ENCODE measurements at places on chromosomes 11 and 22.
A peak's percentile ranks its signal among the peaks of the same experiment; 100 is the strongest.

GRCh38 chr11:131924001-131924400 is 553.6 kb downstream of the NTM start:
- no peak for DNase-seq

GRCh38 chr11:72425053-72425980 is 9.0 kb downstream of the CLPB start:
- no peak for DNase-seq

DNA sequence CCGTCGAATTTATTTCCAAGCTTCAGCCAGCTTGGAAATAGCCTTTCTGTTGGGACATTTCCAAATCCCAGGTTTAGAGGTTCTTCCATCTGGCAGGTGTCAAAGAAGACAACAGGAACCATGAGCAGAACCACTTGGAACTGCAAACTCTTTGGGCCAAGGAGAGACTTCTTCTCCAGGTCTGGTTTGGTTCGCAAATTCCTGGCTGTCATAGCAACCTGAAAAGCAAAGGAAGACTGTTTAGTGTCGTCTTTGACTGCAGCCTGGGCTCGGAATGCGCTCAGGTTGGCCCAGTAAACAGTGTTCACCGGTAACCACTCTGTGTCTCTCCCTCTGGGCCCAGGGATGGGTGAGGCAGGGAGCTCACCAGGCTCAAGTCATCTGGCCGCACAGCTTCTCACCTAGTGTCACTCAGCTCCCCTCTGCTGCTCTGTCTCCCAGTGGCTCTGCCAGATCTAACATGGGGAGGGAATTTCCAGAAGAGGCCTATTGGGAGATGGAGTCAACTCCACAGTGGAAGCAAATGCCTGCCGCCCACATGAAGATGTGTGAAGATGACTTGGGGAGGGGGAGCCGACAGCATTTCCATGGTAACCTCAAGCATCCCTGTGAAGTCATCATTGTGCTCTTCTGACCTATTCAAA is 11.9 kb upstream of the CLMP start:
- DNase-seq: no peak

- DNase-seq: no peak
Measured at GRCh38 chr11:84836371-84836770, 790.8 kb downstream of the DLG2 start.

GRCh38 chr11:9711454-9712307 is 47.8 kb downstream of the SWAP70 start:
- DNase-seq: no peak

DNA sequence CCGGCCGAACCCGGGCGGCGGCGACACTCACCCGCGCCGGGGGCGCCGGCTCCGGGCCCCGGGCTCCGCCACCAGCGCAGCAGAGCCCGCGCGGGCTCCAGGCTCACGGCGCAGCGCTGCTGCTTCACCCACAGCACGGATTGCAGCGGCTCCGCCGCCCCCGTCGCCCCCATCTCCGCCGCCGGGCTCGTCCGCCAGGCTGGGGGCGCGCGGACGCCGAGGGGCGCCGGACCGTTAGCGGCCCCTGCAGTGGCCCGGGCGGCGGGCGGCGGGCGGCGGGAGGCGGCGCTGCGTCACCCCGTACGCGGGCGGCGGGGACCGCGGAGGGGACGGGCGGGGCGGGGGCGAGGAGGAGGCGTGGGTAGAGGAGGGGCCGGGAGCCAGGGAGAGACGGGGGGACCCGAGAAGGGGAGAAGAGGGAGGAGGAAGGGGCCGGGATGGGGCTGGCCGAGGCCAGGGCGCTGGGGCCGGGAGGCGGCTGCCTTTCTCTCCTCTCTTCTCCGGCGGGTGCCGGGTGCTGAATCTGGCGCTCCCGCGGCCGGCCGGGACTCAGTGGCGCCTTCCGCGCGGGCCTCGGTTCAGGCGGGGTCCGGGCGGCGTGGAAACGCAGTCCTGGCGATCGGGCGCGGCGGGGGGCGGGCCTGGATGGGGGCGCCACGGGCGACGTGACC is at the start of gene CERK:
Gene CERK (minus strand): TSS at position 277 of the 671 bp plus-strand sequence. CDS start 104 bp downstream, at position 173.
- DNase-seq: peak; percentile 66

GRCh38 chr22:30196141-30196879 is 50.2 kb downstream of the LIF start:
- DNase-seq: peak; percentile 20

DNA sequence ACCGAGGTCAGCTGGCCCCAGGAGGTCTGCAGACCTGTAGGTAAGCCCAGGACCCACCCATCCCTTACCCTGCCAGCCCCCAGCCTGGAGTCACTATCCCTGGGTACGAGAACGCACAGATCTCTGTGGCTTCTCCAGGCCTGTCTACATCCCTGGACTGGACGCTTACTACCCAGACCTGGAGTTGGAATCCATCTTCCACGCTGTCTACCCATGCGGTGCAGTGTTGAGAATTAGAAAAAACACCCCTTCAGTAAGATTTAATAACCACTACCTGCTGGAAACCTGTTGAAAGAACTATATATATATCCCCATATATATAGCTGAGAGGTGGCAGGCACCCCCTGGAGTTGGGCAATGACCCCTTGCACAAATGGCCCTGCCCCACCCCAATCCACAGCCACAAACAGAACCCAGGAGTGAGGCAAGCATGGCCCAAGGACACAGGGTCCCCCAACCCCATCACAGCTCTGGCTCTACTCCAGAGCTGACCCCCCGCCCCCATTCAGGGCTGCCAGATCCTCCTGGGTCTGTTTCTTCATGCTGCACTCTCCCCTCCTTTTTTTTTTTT is 17.7 kb upstream of the RGL4 start:
- DNase-seq: no peak

DNA sequence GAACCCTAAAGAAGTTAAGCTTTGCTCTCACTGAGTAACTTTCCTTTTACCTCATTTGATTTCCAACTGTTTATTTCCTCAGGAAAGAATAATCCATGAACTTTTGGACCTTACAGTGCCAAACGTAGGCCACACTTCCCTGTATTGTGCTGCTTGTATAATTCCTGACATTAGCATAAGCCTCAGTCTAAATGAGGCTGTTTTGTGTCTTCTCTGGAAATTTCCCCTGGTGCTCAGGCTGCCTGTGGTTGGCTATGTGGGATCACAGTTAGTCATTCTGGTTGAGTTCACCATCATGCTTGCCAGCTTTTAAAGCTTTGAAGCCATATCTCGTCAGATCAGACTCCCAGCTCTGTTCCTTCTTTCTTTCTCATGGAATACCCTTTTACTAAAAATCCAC is 107.0 kb downstream of the FAM76B start:
- DNase-seq: no peak

DNA sequence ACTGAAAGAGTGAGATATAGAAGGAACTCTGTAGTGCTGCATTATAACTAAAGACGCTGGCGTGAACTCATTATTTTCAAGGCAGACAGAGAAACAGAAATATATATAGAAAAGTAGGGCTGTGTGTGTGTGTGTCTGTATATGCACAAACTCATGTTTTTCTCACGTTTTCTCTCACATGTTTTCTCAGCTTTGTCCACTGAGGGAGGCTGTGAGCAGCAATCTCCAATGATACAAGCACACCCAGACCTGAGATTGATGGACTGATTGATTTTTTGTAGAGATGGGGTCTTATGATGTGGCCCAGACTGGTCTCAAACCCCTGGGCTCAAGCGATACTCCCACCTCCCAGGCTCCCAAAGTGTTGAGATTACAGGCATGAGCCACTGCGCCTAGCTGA is 122.5 kb downstream of the SERGEF start:
- DNase-seq: no peak

- no peak for DNase-seq
Measured at GRCh38 chr11:35419184-35419829, at the start of gene SLC1A2. TSS of gene SLC1A2 (minus strand) at chr11:35419558. CDS start at chr11:35418966, 592 bp downstream.

- DNase-seq: no peak
Measured at GRCh38 chr22:27748349-27748748, 53.2 kb downstream of the MN1 start.

GRCh38 chr11:37788141-37788877 is 1190.3 kb upstream of the RAG2 start:
- no peak for DNase-seq

- no peak for DNase-seq
Measured at GRCh38 chr11:21769188-21769587, 423.7 kb upstream of the ANO5 start.

DNA sequence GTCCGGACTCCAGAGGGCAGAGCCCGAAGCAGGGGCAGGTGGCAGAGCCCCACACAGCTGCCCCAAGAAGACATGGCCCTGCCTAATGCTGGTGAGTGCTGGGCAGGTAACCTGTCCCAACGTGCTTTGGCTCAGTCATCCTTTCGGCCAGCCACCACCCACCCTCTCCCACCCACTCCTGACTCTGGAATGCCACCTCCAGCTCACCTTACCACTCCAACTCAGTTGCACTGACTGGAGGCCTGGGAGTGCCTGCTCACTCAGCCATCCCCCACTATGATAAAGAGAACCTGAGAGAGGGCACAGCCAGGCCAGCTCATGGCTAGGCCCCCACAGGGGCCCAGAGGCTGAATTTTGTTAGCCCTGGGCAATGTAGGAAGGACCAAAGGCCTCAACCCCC is 53.8 kb upstream of the MPEG1 start:
- DNase-seq: no peak

- no peak for DNase-seq
Measured at GRCh38 chr11:63548178-63548577, 11.6 kb downstream of the PLAAT4 start.

Data from T-helper 17 cell (primary cell).